ENCODE measurements at places on chromosomes 5 and 9. TPM values are rescaled to one million over a fixed set of nuclear protein-coding genes. Genes with fewer than 3 reads are reported as not detected.

PCDHGC5 gene
- total RNA-seq = 2.7 TPM

ARHGEF28 gene
- total RNA-seq = 2.9 TPM

NIM1K gene
- total RNA-seq = not detected

REEP2 gene
- total RNA-seq = 5.0 TPM
